ENCODE measurements at places on chromosomes 1 and 21. TPM values are rescaled to one million over a fixed set of nuclear protein-coding genes. Genes with fewer than 3 reads are reported as not detected.

ARHGEF16 gene
- not detected for polyA plus RNA-seq

ORC1 gene
- polyA plus RNA-seq: not detected

SETDB1 gene
- 27.6 TPM for polyA plus RNA-seq

GJA5 gene
- not detected for polyA plus RNA-seq

PLEKHN1 gene
- polyA plus RNA-seq: not detected

ALDH4A1 gene
- 0.96 TPM for polyA plus RNA-seq

DCLRE1B gene
- polyA plus RNA-seq: 7.5 TPM

ARHGAP30 gene
- 83.2 TPM for polyA plus RNA-seq

DNAJC6 gene
- not detected for polyA plus RNA-seq

PLK3 gene
- 8.0 TPM for polyA plus RNA-seq

AXDND1 gene
- polyA plus RNA-seq: 0.08 TPM

KRTAP21-2 gene
- not detected for polyA plus RNA-seq

CHRM3 gene
- polyA plus RNA-seq: not detected

FALEC gene
- 0.68 TPM for polyA plus RNA-seq

ABCA4 gene
- not detected for polyA plus RNA-seq

CDA gene
- 3.2 TPM for polyA plus RNA-seq

RNU1-4 gene
- not detected for polyA plus RNA-seq

CHI3L2 gene
- polyA plus RNA-seq: 73.9 TPM

PALMD gene
- not detected for polyA plus RNA-seq

ECM1 gene
- not detected for polyA plus RNA-seq

LSM10 gene
- polyA plus RNA-seq: 450 TPM

BATF3 gene
- not detected for polyA plus RNA-seq

PGM1 gene
- polyA plus RNA-seq: 50.8 TPM

IRF6 gene
- polyA plus RNA-seq: 2.3 TPM

AUNIP gene
- polyA plus RNA-seq: not detected

KPRP gene
- polyA plus RNA-seq: not detected

AADACL4 gene
- polyA plus RNA-seq: not detected

STIL gene
- 0.85 TPM for polyA plus RNA-seq

KCNE2 gene
- polyA plus RNA-seq: not detected

SV2A gene
- polyA plus RNA-seq: not detected
